ENCODE measurements at places on chromosomes 7 and 10. TPM values are rescaled to one million over a fixed set of nuclear protein-coding genes. Genes with fewer than 3 reads are reported as not detected.

DNA sequence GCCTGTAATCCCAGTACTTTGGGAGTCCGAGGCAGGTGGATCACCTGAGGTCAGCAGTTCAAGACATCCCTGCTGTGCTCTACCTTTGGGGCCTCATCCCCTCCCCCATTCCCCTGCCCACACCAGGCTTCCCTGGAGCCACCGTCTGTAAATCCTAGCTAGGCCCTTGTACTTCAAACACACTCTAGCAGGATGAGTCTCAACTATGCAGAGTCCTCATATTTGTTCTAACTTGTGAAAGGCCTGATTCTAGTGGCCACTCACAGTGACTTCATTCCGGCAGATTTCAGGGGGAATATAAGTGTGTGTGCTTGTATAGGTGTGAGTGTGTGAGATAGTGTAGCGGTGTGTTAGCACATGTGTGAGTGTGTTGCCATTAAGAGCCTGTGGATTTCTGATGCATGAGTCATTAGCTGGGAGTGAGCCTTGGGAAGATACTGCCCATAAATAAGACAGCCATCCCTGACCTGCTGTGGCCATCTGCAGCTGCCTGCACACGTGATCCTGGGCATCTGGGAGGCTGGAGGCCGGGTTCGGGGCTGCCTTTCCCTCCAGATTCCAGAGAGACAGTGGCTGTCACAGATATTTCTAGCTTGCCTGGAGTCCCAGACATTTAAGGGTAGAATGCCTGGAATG, 1.7 kb upstream of the NEURL1 start:
- no peak for DNase-seq

- no peak for DNase-seq
Observed at GRCh38 chr10:125711110-125711750, 8.3 kb upstream of the EDRF1 start.

DNA sequence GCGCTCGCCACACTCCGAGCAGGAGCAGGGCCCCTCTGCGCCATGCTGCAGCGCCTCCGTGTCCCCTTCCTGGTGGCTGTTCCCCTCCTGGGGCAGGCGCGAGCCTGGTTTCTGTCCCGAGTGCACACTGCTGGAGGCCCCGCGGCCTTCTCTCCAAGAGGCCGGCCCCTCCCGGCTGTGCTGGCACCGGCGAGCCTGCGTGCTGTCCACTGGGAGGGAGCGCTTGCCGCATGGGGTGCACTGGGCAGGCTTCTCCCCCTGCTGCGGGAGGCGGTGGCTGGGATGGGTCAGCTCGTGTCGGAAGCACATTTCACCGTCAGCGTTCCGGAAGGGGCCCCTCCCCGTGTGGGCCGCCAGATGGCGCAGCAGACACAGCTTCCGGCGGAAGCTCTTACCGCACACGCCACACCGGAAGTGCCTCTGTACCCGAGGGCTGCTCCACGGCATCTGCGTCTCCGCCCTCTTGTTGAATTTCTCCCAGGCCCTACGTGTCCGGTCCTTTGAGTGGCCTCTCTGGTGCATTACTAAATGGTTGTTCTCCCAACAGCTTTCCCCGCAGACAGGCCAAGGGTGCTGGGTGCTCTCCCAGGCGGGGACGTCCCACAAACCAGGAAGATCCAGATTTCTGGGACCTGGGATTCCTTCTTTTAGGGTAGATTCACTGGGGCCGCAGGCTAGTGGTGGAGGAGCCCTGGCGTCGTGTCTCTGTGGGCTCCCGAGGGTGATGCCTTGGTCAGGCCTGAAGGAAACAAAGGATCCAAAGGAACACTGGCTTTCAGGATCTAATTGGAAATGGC, 18.7 kb downstream of the ZNF786 start:
- no peak for DNase-seq

The AKR1E2 gene
- total RNA-seq: 9.7 TPM

The SAP25 gene
- not detected for total RNA-seq

Data from right atrium auricular region (tissue), 2 donors.